ENCODE measurements at places on chromosomes 13 and 19. TPM values are rescaled to one million over a fixed set of nuclear protein-coding genes. Genes with fewer than 3 reads are reported as not detected.

GRCh38 chr13:91586609-91587008 is 188.2 kb downstream of the GPC5 start:
- H3K4me3 ChIP-seq = no peak overlapping the region
- peaks cover 5% of the 10 kb centered on the region for H3K27me3 ChIP-seq

DNA sequence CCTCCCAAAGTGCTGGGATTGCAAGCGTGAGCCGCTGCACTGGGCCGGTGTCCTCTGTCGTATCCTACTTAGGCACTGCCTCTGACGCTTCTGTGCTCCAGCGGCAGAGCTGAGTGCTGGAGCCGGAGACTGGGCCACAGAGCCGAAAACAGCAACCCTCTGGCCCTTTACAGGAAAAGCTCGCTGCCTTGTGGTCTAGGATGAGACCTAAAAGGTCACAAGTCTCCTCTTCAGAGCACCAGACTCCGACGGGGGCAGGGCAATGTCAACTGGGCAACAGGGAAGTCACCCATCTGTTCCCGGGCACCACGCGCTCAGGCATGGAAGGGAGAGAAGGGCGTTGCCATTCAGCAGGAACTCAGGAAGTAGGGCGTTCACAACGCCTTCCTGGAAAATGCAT is 91.7 kb downstream of the GADD45B start:
- no peak overlapping the region for H3K4me3 ChIP-seq
- peaks cover 14% of the 10 kb centered on the region for H3K4me1 ChIP-seq

GRCh38 chr19:6564393-6564792 is 26.6 kb downstream of the CD70 start:
- no peak overlapping the region for H3K4me3 ChIP-seq
- H3K27ac ChIP-seq = no peak overlapping the region
- H3K4me1 ChIP-seq = no peaks in the 10 kb centered on the region
- no peak for DNase-seq

DNA sequence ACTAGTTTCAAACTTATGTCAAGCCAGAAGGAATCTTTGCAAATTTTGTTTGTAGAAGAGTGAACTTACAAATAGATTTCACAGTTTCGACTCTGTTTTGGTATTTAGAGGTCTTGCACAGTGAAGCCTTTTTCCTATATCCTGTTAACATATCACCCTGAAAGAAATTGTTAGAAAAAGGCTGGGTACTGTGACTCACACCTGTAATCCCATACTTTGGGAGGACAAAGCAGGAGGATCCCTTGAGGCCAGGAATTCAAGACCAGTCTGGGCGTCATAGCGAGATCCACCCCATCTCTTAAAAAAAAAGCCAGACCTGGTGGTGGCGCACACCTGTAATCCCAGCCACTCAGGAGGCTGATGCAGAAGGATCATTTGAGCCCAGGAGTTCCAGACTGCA is 224.0 kb downstream of the GGACT start:
- no peak overlapping the region for H3K27ac ChIP-seq
- no peaks in the 10 kb centered on the region for H3K4me1 ChIP-seq
- no peaks in the 10 kb centered on the region for H3K27me3 ChIP-seq
- no peak for DNase-seq

The SIGLEC5 gene
- total RNA-seq = not detected

The DACH1 gene
- total RNA-seq = not detected

The OSCAR gene
- total RNA-seq = not detected

The USPL1 gene
- 29.2 TPM for total RNA-seq
